ENCODE measurements at places on chromosomes 5 and 9.

- DNase-seq = no peak
These were observed 29.3 kb downstream of the COL5A1 start for GRCh38 chr9:134670851-134671281.

GRCh38 chr9:132534832-132535231, 47.6 kb upstream of the BARHL1 start:
- DNase-seq = no peak

DNA sequence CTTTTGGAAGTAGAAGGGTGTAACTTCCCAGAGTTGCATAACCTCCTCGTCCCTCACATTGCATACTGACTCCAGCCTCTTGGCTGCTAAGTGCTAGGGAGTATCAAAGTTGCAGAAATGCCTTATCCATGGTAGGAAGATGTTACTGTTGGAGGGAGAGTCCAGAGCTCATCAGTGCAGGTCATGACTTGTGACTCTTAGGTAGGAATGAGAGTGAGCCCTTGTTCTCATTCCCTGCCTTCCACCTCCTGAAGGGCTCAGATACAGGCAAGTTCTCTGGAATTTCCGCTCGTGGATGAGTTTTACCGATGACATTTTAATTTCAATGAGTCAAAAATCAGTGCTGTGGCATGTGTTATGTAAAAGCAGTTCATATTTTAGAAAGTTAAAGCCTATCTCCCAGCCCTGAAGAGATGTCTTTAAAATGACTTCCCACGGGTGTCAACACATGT, 17.0 kb downstream of the IRX1 start:
- no peak for DNase-seq

DNA sequence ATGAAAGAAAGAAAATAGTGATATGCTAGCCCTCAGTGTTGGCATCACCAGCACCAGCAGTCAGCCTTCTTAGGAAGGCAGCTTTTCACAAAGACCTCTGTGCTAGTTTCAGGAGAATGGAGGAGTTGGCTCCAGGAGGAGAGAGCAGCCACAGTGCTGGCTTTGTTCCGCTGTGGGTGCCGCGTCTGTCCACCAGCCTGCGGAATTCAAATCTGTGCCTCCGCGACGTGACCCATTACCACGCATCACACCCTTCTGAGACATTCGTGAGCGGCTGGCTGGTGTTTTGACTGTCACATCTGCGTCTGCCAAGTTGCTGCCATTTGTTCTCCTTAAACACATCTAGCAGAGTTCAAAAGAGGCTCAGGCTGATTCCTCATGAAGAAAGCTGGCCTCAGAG, 34.4 kb downstream of the SNX18 start:
- no peak for DNase-seq

GRCh38 chr5:135887447-135887864, 8.2 kb downstream of the IL9 start:
- DNase-seq = no peak

DNA sequence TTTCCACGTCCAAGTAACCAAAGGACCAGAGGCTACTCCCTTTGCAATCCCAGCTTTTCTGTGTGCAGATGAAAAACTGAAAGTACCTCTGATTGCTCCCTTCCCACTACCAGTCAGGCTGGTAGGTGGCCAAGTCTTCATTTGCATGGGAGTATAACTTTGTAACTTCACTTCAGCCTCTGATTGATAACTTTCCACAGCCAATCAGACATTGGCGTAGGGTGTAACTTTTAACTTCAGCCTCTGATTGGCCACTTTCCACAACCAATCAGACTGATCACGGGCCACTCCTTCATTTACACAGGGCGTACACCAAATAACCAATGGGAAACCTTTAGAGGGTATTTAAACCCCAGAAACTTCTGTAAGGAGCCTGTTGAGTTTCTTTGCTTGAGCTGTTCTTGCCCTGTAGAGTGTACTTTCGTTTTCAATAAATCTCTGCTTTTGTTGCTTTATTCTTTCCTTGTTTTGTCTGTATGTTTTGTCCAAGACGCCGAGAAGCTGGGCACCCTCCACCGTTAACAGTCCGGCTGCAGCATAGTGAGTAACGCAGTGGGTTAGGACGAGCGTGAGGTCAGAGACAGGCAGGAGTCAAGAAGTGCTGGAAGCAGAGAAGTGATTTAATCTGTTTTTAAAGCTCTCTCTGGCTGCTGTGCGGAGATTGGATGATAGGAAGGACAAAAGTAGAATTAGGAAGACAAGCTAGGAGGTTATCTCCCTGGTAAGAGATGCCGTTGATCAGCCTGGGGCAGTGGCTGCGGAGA, 3.5 kb upstream of the EXOSC2 start:
- no peak for DNase-seq
